Pulmonary artery endothelial cell (primary cell): ENCODE measurements at places on chromosomes 1 and 21. TPM values are rescaled to one million over a fixed set of nuclear protein-coding genes. Genes with fewer than 3 reads are reported as not detected.

DNA sequence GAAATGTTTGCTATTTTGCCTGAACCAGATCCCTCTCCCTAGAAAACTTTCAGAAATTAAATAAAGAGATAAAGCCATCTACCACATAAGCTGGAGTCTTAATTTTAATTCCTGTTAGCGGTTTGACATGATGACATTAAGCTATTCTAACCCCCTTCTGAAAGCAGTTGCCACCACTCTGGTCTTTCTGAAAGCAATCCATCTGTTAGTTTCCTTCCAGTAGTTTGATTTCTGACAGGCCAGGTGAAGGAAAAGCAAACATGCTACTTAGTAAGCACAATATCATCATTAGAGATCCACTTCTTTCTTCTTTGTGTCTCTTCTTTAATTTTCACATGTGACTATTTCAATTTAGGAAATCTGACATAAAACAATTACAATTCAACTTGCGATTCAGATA, 39.9 kb downstream of the RGL1 start:
- no peak for DNase-seq

LHX4 gene
- under 0.01 TPM in 1 of 2 replicates, not detected in the other for total RNA-seq

- no peak for DNase-seq
Measured at GRCh38 chr1:165114022-165114888, 242.3 kb downstream of the LMX1A start.

DNA sequence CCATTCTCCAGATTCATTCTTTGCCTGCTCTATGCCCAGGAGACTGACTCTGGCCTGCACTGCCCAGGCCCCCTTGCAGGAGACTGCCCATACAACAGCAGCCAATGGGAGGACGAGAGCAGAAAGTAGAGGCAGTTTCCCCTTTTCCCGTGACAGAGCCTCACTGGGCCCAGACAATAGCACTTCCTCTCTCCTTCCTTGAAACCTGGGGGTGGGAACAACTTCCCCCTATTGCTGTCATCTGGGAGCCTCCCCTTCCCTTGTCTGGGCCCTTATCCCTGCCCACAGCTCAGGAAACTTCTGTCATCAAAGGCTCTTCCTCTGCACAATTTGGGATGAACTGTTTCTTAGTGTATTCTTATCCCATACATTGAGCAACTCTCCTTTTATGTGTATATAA, 60.8 kb upstream of the KCNJ15 start:
- DNase-seq: no peak

CCSAP gene
- 5.9 and 8.5 TPM in 2 replicates for total RNA-seq

GRCh38 chr1:244913806-244914205, 49.5 kb upstream of the HNRNPU start:
- DNase-seq: no peak

- no peak for DNase-seq
Measured at GRCh38 chr1:205012391-205013140, 30.4 kb upstream of the CNTN2 start.

DNA sequence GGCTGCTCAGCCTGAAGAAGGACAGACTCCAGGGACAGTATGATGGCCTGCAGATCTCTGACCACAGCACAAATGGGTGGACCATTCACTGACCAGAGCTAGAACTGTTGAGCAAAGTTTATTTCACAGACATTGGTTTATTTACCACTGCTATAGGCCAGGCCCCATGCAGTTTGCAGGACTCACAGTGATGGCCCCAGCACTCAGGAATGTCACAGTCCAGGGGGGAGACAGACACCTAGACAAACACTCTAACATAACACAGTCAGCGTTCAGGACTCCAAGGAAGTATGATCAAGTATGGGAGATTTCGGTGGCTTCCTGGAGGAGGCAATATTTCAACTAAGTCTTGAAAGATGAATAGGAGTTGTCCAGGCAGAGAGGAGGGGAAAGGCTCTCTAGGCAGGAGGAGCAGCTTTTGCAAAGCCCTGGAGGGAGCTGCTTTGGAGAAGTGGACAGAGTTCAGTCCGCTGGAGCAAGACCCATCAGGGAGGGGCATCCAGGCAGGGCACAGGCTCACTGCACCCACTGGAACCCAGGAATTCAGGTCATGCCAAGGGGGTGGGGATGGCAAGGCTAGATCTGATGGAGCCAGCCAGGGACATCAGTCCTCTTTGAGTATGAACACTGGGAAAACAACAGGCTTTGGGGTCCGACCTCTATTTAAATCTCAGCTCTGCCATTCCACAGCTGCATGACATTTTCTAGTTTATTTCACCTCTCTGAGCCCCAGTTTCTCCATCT, 454.3 kb downstream of the MATN1 start:
- DNase-seq: no peak

GRCh38 chr1:84502927-84503326, 3.3 kb upstream of the SPATA1 start:
- DNase-seq: no peak

DNA sequence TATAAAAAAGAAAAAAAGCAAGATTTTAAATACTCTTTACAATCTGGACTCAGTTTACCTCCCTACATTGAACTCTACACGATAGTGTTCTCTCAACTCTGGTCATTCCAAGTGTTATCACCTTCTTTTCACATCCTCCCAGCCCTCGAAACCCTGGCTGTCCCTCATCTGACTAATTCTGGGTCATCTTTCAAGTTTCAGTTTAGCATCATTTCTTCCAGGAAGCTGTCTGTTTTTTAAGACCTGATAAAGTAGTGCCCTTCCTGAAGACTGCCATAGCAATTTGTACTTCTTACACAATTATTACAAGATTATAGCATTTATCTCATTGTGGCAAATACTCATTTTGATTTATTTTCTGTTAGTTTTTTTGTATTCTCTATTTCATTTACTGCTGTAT, 1.2 kb downstream of the ALG14 start:
- DNase-seq: no peak

LRRN2 gene
- total RNA-seq: not detected in 2 replicates

DNA sequence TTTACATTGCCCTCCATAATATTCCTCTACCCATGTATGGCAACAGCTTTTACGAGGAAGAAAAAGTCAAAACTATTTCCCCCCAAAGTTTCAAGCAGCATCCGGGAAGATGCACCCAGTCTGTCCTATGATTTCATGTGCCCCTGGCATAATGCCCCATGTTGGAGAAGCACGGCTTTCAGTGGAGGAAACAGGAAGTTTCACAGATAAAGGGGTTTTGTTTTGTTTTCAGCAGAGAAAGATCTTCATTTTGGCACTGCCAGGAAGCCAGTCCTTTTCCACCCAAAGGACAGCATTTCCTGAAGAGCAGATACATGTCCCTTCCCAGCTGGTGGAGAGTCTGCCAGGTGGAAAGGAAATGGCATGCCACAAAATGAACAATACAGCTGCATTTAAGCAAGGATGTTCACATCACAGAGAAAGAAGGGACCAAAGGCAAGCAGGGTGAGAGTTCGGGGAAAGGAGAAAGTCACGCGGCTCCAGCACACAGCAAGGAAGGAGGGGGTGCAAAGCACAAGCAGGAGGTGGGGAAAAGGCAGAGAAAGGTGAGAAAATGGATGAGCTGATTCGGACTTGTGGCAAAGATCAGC, 95.3 kb upstream of the HIVEP3 start:
- no peak for DNase-seq

- no peak for DNase-seq
Measured at GRCh38 chr1:7565099-7565750, 205.9 kb upstream of the VAMP3 start.

MTARC1 gene
- 0.73 and 2.1 TPM in 2 replicates for total RNA-seq

DNA sequence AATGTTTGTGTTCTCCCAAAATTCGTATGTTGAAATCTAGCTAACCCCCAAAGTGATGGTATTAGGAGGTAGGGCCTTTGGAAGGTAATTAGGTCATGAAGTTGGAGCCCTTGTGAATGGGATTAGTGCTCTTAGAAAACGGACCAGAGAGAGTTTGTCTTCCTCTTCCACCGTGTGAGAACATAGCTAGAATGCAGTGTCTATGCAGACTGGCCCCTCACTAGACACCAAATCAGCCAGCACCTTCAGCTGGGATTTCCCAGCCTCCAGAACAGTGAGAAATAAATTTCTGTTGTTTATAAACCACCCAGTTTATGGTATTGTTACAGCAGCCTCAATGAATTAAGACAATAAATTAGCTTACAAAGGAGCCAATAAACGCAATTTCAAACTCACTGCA, 58.0 kb downstream of the KIAA0319L start:
- DNase-seq: no peak

GRCh38 chr1:180402001-180402400, 100.4 kb downstream of the ACBD6 start:
- DNase-seq: no peak

ATP1A4 gene
- total RNA-seq: not detected in 2 replicates

DMRTA2 gene
- total RNA-seq: not detected in 2 replicates

GRCh38 chr21:15788847-15789523, 59.2 kb downstream of the USP25 start:
- DNase-seq: peak; percentile 35

GRCh38 chr1:18309552-18310155, 171.1 kb upstream of the KLHDC7A start:
- no peak for DNase-seq

DNA sequence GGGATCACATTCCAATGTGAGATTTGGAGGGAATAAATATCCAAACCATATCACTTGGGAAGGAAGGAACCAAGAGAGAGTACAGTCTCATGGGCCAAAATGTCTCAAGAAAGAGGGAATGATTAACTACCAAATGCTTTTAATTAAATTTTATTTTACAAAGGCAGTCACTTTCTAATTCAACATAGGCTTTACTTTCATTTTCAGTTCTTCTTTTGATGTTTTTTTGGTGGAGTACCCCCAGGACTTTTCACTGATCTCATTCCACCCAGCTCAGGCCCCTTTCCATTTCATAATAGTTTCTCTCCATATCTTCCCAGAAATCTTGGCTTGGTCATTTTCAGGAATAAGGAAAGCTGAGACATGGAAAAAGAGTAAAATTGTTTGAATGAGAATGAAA, 5.1 kb upstream of the SLAMF7 start:
- DNase-seq: no peak

- DNase-seq: no peak
Measured at GRCh38 chr1:218938259-218938658, 235.4 kb upstream of the LYPLAL1 start.

GRCh38 chr21:42112857-42113256, 41.7 kb downstream of the UMODL1 start:
- DNase-seq: no peak

FAM72D gene
- total RNA-seq: 1.6 and 3.5 TPM in 2 replicates

LENEP gene
- total RNA-seq: 0.56 and 0.66 TPM in 2 replicates

GRCh38 chr1:227395426-227396028, 77.2 kb upstream of the CDC42BPA start:
- no peak for DNase-seq

- DNase-seq: no peak
Measured at GRCh38 chr1:109475261-109475660, 8.4 kb upstream of the ATXN7L2 start.

DNA sequence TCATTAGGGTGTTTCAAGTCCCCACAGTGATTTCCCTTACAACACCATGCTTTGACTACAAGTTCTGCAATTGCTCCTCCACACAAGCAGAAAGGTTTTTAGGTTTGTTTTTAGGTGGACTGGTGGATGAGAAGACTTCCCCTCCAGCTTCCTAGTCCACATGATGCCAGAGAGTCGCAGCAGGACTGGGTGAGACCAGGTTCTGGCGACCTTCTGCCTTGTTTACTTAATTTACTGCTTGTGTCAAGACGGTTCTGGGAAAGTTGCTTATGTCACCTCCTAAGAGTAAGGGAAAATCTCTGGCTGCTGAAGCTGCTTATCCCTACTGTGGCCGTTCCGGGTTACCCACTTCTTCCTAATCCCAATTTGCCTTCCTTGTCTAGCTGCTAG, 76.4 kb downstream of the GLUL start:
- no peak for DNase-seq

DNA sequence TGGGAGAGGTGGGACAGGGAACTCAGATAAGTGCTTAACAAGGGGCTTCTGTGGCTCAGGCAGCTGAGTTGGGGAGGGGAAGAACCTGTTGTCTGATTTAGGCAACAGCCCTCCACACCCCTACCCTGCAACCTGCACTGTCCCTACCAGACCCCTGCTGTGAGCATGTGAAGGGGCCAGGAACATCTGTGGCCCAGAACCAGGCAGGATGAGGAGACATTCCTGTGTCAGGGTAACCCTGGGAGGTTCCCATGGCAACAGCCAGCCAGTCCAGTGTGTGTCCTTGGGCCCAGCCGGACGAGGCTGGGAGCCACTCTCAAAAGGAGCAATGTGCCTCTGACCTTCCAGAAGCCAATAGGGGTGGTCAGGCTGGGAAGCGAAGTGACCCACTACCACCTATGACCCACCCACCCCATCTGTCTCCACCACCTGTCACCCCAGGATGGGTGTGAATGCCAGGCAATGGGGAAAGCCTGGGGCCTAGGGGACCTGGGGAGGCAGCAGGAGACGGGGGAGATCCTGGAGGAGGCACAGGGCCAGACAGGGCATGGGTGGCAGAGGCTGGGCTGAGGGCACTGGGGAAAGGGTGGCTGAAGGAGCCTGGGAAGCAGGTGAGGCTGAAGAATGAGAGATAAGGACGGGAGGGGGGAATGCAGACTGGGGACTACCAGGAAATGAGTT, 5.0 kb upstream of the PMVK start:
- no peak for DNase-seq

DNA sequence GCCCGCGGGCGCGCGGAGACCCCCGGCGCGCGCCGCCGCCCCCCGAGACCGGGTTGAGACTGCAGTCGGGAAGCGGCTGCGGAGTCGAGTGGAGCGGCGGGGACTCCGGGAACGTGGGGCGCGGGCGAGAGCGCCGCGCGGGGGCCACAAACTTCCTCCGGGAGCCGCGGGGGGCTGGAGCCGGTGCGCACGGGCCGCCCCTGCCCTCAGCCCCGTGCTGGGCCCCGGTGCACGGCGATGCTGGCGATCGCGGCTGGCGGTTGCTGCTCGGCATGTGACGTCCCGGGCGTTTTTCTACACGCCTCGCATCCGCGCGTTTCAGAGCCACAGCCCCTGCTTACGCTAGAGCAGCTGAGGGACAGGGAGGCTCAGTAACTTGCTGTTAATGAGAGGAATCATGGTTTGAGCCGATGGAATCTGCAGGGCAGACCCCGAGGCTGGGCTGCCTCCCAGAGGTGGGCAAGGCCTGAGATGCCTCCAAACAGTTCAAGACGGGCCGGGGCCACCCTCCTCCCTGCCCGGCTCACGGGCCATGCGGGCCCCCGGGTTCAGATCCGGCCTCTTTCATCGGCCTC, 520 bp downstream of the TMEM201 start:
- no peak for DNase-seq

DNA sequence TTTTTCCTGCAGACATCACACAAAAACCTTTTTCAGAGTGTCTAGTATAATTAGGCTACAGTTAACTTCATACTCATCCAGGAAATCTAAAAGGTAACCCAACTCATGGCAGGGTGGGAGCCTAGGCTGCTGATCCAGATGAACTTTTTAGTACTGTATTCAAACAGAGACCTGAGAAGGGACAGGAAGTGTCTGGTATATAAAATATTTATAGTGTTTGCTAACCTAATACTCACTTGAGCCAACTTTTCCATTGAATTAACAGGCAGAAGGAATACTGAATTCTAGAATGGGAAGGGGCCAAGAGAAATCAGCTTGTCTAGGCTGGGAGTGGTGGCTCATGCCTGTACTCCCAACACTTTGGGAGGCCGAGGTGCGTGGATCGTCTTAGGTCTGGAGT, 22.2 kb upstream of the NKAIN1 start:
- no peak for DNase-seq

SERTAD4 gene
- 1.5 and 3.2 TPM in 2 replicates for total RNA-seq
